ENCODE measurements at places on chromosomes 3 and 15. TPM values are rescaled to one million over a fixed set of nuclear protein-coding genes. Genes with fewer than 3 reads are reported as not detected.

Gene LMAN1L
- total RNA-seq: 20.6 TPM

DNA sequence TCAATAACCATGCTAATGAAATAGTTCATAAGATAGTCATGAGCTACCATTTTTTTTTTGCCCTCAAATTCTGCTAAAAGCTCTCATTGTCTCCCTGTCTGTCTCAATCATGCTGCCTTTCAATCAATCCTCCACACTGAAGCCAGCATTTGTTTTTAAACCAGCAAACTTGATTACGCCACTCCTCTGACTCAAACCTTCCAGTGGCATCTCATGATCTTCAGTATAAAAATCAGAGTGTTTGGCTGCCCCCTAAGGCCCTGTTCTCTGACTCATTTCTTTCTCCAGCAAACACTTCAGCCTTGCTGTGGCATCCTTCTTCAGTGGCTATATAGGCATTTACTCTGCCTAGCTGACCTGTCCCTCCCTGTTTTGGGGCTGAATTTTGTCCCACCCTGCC, 36.0 kb upstream of the EOMES start:
- no peak for DNase-seq

GRCh38 chr3:73874606-73875369, 250.0 kb upstream of the PDZRN3 start:
- DNase-seq: no peak

GRCh38 chr3:142602619-142603385, 6.6 kb downstream of the PLS1 start:
- DNase-seq: no peak

DNA sequence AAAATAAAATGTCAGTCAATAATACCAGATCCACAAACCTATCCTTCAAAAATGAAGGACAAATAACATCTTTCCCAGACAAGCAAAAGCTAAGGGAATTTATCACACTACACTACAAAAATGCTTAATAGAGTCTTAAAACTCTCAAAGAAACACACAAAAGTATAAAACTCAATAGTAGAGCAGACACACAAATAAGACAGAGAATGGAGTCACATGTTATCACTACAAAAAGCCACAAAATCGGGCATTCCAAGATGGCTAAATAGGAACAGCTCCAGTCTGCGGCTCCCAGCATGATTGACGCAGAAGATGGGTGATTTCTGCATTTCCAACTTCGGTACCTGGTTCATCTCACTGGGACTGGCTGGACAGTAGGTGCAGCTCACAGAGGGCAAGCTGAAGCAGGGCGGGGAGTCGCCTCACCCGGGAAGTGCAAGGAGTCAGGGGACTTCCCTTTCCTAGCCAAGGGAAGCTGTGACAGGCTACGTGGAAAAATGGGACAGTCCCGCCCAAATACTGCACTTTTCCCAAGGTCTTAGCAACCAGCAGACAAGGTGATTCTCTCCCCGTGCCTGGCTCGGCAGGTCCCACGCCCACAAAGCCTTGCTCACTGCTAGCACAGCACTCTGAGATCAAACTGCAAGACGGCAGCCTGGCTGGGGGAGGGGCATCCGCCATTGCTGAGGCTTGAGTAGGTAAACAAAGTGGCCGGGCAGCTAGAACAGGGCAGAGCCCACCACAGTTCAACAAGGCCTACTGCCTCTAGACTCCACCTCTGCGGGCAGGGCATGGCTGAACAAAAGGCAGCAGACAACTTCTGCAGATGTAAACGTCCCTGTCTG, 46.3 kb downstream of the SENP7 start:
- DNase-seq: peak; percentile 43

DNA sequence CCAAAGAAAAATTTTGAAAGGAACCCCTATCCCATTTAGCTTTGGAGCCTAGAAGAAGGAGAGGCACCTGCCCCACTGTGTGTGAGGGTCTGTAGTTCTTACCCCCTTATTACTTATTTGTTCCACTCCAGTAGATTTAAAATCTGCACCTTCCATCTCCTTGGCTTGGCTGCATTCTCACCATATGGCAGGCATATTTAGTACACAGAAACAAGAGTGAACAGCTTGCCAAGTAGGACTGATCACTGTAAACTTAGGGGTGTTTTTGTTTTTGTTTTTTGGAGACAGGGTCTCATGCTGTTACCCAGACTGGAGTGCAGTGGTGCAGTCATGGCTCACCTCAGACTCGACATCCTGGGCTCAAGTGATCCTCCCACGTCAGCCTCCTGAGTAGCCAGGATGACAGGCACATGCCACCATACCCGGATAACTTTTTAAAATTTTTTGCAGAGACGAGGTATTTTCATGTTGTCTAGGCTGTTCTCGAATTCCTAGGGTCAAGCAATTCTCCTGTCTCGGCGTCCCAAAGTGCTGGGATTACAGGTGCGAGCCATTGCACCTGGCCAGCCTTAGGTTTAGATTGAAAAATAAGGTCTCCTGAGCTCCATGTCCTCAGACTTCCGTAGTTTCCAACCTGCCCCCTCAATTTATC, 14.1 kb upstream of the ANXA2 start:
- no peak for DNase-seq

DNA sequence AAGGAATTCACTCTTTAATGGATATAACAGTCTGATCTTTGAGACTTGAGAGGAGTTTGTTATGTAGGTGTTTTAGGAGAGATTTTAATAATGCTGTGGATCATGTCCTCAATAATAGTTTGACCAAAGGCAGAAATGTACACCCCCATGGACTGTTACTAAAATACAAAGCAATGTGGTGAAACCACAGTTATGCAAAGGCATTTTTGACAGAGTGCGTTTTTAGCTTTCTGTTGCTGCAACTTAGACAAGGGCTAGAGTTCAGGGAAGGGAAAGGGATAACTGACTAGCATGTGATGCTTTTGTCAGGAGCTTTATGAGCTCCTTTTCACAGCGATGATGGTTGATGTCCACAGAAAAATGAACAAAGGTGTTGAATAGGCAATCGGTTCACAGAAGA, 3.6 kb upstream of the STARD5 start:
- no peak for DNase-seq

DNA sequence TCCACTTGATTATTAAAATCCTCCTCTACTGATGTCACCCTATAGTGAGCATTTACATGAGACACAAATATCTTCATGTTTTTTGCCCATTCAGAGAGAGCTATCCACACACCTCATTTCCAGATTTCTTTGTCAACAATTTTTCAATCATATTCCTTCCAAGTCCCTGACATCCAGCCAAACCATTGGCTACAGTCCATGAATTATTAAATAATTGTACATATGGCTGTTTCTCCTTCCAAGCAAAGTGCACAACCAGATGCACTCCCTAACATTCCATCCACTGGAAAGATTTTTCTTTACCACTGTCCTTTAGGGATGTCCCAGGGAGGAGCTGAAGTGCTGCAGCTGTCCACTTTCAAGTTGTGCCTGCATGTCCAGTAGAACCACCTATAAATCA, 328.0 kb upstream of the MDFIC2 start:
- DNase-seq: no peak

- no peak for DNase-seq
Observed at GRCh38 chr3:188174317-188175044, 20.5 kb downstream of the LPP start.

DNA sequence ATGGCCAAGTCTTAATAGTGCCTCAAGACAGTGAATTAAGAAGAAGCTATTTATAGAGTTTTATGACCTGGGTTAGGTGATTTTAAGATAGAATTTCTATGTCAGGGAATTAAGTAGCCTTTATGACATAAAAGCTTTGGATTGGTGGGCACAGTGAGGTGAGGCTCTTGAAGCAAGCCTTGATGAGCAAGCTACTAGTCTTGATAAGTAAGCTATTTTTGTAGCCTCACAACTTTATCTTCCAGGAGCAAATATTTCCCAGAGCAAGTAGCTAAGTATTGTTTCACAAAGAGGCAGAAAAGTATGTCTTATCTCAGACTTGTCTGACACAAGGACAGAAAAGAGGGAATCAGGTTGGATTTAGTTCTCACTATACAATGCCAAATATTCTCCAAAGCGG, 491.7 kb upstream of the RASGRP1 start:
- no peak for DNase-seq

DNA sequence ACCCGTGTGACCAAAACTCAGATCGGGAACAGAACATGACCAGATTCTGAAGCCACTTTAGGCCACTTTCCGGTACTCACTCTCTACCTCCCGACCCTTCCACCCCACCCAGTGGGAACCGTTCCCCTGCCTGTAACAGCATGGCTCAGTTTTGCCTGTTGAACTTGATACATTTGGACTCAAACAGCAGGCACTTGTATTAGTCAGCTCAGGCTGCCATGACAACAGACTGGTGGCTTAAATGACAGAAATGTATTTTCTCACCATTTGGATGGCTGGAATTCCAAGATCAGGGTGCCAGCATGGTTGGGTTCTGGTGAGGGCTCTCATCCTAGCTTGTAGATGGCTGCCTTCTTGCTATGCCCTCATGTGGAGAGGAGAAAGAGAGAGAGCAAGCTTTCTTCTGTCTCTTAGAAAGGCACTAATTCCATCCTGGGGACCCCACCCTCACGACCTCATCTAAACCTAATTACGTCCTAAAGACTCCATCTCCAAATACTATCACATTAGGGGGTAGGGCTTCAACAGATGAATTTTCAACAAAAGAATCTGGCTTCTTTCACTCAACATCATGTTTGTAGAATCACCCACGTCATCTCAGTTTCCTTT, 9.3 kb upstream of the SSUH2 start:
- DNase-seq: no peak

DNA sequence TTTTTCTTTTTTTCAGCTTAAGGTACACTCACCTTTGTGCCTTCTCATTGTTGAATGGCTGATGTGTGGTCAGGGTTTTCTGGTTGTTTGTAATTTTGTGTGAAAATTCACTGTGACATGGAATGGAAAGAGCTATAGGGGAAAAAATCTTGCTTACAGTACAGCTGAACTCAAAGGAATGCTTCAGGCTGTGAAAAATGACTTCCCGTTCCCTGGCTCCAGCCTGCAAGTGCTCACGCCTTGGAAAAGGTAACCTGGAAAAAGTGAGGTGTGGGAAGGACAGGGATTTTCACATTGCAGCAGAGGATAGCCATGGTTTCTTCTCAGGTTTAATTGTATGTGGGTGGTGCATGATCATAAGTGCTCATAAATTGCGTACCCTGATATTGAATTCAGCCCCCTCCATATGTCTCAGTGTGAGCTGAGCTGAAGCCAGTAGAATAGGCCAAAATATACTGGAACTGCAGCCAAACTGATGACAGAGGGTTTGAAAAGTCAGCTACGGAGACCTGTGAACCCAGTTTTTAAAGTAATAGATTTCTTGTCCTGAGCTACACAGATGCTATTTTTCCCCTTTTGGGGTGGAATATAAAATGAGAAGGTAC, 228.7 kb upstream of the RASGRP1 start:
- DNase-seq: no peak

DNA sequence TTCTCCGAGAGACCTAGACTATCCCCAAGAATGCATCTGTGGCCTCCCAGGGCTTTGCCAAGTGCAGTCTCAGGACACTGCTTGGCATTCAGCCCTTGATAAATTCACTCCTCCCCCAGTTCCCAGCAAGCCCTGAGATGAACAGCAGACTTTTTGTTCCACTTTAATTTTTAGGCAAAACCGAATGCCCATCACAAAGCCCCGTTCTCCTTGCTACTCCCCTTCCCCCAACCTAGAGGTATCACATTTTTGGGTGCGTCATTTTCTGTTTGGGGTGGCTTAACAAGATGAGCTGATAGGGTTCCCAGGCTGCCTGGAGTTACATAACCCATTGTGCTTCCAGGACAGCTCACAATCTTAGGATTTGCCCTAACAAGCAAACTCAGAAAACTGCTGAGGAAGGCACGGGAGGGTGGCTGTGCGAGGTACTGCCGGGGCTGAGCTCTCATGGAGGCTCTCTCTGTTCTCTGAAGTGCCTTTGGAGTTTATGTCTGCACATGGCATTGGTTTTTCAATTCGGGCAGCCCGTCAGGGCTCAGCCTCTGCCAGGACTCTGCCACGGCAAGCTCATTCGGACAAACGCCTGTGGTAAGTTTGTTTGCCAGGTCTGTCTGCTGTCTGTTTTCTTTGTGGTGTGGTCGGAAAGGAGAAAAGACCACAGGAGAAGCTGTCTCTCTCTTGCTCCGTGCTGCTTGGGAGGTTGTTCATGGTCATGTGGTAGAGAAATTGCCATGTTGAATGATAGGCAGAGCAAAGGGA, at the start of gene TRAK1:
Gene TRAK1, plus strand, starts transcription at position 385 of the 759 bp plus-strand sequence. Its CDS starts 113 bp downstream, at position 498.
- DNase-seq: peak; percentile 56
